Motor neuron (in vitro differentiated cells): ENCODE measurements at places on chromosomes 3 and 15.
A peak's percentile ranks its signal among the peaks of the same experiment; 100 is the strongest.

GRCh38 chr3:156808025-156808424, 18.1 kb upstream of the LEKR1 start:
- ATAC-seq: no peak

GRCh38 chr15:78979456-78980320, 34.8 kb upstream of the CTSH start:
- peak; percentile 85 for ATAC-seq

DNA sequence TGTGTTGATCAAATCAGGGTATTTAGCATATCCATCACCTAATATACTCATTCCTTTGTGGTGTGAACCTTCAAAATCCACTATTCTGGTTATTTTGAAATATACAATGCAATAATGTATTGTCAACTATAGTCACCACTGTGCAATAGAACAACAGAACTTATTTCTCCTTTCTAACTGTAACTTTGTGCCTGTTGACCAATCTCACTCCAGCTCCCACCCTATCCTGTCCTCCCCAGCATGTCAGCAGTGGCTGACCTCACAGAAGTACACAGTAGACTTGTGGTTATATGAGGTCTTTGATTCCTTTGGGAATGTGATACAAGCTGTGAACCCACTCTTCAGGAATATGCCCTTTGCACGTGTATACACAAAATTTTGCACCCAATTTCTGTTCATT, 64.2 kb downstream of the ECT2 start:
- ATAC-seq: no peak

- ATAC-seq: no peak
Observed at GRCh38 chr3:31714495-31715280, 182.0 kb downstream of the STT3B start.

DNA sequence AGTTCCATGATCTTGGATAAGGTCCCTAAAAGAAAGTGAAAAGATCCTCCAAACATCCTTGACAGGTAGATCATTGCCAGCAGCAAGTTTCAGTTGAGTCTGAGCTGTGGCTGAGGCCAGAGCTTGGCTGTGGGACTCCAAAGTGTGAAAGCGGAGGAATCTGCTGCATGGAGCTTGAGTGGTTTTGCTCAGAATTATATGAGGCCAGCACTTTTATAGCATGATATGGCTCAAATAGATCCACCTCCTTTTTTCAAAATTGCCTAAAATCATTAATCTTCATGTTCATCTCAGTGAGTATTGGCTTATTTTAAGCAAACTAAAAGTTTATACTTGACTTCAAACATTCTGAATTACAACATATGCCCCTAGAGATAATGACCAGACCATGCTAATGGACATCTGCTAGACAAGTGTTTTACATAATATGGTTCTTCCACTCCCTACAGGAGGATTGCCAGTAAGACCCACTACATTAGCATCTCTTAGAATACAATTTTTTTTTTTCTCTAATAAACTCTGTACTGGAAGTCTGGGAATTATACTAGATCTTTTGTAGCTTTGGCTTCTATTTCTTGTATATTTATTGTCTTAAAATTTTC, 368.1 kb downstream of the ZPLD1 start:
- ATAC-seq: no peak

GRCh38 chr3:73432023-73432705, 192.6 kb downstream of the PDZRN3 start:
- no peak for ATAC-seq

GRCh38 chr3:61141227-61141626, 110.0 kb downstream of the FHIT start:
- ATAC-seq: peak; percentile 52

DNA sequence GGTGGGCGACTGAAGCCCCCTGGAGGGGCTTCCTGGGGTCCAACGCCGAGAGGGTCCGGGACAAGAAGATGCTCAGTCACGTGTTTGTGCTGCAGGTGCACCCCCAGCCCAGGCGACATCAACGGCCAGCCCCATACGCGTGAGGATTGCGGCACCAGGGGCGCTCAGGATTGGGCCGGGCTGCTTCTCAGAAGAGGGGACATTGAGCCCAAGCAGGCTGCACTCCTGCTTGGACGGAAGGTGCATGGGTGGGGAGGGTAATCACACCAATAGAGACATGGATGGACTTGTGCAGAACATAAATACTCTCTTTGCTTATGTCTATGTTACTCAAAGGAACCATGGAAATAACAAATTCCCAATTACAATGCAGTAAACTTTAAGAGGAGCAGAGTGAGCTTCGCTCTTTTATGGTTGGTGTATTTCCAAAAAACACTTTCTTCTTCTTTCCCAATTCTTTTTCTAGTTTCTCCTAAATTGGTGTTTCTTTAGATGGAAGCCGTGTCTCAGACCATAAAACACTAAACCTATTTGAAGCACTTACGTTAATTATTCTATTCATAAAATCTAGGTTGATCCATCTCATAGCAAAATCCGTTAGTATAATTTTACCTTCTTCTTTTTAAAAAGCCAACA, 182.7 kb downstream of the GOLGA6L6 start:
- no peak for ATAC-seq

GRCh38 chr3:4279516-4280105, 23.6 kb upstream of the SETMAR start:
- no peak for ATAC-seq

DNA sequence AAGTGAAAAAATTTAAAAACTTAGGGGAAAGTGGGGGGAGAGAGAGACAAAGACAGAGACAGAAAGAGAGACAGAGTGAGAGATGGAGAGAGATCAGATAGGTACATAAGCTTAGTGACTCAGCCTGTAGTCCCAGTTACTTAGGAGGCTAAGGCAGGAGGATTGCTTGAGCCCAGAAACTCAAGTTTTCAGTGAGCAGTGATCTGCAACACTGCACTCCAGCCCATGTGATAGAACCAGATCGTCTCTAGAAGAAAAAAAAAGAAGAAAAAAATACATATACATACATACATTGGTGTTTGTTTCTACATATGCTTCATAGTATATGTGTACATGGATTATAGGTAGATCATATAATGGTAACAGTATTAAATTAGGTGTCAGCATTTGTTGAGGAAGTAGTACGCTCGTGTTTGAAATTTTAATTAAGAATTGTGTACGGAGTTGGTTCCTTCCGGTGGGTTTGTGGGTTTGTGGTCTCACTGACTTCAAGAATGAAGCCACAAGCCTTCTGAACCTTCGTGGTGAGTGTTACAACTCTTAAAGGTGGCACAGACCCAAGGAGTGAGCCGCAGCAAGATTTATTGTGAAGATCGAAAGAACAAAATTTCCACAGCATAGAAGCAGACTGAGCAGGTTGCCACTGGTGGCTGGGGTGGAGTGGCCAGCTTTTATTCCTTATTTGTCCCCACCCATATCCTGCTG, 38.3 kb upstream of the SNRPN start:
- ATAC-seq: no peak

- no peak for ATAC-seq
Observed at GRCh38 chr3:132726341-132726823, 4.2 kb upstream of the NPHP3 start.

DNA sequence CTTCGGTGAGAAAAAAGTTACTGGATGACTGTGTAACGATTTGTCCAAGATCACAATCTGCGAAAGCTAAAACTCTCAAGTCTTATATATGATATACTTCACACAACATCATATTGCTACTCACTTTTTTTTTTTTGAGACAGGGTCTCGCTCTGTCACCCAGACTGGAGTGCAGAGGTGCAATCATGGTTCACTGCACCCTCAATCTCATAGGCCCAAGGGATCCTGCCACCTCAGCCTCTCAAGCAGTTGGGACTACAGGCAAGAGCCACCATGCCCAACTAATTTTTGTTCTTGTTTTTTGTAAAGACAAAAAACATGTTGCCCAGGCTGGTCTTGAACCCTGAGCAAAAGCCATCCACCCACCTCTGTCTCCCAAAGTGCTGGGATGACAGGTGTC, 5.4 kb upstream of the ATP13A4 start:
- no peak for ATAC-seq

DNA sequence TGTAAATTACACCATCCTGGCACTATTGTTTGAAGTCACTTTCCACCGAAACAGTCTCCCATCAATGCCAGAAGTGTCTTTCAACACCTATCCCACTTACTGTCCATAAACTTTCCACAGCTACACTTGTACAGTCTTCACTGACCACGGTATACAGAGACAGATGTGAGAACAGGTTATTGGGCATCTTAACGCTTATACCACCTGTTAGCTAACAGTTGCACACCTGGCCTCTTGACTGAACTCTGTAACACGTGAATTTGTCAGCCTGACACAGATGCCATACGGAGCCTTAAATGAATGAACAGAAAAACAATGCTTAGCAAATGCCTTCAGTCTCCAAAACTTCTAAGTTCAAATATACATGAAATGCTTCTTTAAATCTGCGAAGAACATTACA, 440.5 kb downstream of the SHQ1 start:
- no peak for ATAC-seq

- ATAC-seq: no peak
Observed at GRCh38 chr3:117263745-117264144, 554.2 kb downstream of the TUSC7 start.

DNA sequence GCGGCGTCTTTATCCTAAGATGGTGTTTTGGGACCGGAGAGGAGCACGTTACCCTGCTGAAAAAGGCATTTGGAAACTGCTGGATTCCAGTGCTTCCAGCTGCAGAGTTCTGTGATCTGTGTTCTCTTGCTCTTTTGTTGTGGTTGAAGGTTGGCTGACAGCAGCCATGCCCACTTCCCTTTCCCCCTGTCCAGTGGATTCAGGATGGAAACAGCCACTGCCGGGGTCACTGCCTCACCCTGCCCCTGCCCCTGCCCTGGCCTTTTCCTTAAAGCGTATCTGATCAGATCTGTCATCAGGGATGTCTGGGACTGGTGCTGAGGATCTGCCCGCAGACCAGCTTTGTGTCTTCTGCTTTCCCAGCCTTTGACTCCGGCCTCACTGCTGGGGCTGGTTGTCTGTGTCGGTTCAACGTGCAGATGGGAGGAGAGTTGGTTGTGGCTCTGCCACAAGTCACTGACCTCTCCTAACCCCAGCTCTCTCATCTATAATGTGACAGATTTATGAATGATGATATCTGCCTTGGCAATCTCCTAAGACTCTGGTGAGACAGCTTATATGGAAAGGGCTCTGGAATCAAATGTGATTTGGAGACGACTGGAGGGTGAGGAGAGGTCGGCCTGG, 219.4 kb upstream of the BHLHE40 start:
- ATAC-seq: peak; percentile 25

GRCh38 chr15:52117549-52117948, 5.0 kb upstream of the BCL2L10 start:
- ATAC-seq: no peak

GRCh38 chr3:102605153-102605552, 170.3 kb downstream of the ZPLD1 start:
- ATAC-seq: peak; percentile 52

- ATAC-seq: no peak
Observed at GRCh38 chr15:81666839-81667238, 292.8 kb upstream of the TMC3 start.

GRCh38 chr3:10570196-10570946, 65.0 kb upstream of the ATP2B2 start:
- ATAC-seq: no peak

DNA sequence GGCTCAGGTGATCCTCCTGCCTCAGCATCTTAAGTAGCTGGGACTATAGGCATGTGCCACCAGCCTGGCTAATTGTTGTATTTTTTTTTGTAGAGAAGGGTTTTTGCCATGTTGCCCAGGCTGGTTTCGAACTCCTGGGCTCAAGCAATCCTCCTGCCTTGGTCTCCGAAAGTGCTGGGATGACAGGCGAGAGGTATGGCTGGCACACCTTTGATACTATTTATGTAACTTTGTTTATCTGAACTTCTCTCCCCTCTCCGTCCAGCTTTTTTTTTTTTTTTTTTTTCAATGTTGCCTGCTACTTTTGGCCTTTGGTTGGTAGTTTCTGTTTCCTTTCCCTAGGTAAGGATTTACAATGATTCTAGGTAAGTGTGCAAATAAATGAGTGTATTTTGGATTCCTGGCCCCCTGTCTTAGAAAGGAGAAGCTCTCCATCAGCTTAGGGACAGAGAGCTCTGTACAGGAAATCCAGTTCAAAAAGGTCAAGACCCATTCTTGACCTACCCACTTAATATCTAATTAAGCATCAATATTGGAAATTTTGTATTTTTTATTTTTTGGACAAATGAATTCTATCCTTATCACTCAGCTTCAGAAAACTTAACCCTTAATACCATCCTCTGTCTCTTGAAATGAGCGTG, 6.8 kb downstream of the ARL6IP5 start:
- no peak for ATAC-seq

- ATAC-seq: no peak
Observed at GRCh38 chr3:193560870-193561269, 6.2 kb upstream of the ATP13A4 start.

DNA sequence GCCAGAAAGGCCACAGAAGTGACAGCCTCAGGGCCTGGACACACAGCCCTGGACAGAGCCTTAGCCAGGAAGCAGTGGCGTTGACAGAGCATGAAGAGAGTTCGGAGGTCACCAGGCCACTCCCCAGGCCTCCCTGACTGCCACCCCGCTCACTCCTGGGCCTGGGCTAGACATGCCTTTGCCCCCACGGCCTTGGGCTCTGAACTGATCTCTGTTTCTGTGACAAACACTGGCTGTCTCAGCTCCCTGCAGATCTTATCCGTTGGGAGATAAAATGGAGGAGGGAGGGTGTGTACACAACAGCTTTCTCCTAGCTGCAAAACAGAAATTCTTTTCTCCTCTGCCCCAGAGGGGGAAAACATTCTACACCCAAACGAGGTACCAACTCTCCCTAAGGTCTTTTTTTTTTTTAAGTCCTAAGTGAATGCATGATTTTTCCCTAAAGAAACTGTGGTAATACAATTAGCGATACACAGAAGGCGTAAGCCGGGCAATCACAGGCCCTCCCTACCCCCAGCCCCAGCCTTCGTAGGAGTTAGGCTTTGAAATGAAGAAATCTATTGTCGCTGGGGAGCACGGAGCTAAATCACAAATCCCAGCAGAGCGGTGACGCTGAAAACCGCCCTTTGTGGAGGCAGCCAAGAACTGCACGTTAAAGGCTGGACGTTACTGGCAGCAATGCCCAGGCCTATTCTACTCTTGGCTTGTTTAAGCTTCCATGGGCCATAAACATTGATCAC, 45.0 kb downstream of the SRGAP3 start:
- ATAC-seq: peak; percentile 87

GRCh38 chr15:58554758-58555157, 123.0 kb downstream of the LIPC start:
- no peak for ATAC-seq

DNA sequence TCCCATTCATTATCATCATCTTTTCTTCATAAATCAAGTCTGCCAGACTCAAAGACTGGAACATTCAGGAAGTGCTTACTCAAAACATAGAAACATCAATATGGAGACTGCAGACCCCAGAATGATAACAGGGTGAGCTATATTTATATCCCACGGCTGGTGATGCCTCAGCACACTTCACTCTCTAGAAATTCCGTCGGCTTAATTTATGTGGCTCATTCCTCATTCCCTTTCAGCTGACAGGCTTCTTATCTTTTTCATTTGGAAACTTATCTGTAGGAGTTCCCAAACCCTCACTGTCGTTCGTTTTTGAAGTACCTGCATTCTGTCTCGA, 45.5 kb downstream of the RFTN1 start:
- ATAC-seq: no peak

- ATAC-seq: no peak
Observed at GRCh38 chr3:25458420-25458814, 30.4 kb downstream of the RARB start.

GRCh38 chr3:51585197-51585596, 46.7 kb downstream of the RAD54L2 start:
- no peak for ATAC-seq

- ATAC-seq: no peak
Observed at GRCh38 chr3:197027151-197027895, 2.3 kb downstream of the MELTF start.
